ENCODE measurements at places on chromosomes 2 and 18.

- no peak for DNase-seq
Measured at GRCh38 chr18:50128506-50129271, 66.3 kb downstream of the MYO5B start.

GRCh38 chr2:28030600-28030999, 140.1 kb downstream of the BABAM2 start:
- DNase-seq: no peak

GRCh38 chr18:35030277-35030989, 10.8 kb upstream of the MAPRE2 start:
- no peak for DNase-seq

DNA sequence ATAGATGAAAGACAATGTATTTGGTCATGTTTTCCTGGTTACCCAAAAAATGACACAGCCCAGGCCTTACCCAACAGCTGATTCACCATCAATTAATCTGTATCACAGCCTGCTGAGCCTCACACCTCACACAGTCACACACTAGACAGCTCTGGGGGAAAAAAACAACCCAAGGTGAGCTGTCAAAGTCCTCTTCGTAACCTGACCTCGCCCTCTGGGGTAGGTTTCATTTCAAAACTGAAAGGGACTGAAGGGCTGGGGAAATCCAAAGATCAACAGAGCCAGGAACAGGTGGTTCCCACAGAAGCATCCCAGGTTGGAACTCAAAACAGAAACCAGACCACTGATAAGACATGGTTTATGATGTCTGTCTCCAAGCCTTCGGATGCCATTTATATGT, 18.2 kb upstream of the PCBP1 start:
- DNase-seq: no peak

- peak; percentile 58 for DNase-seq
Measured at GRCh38 chr18:48600456-48601090, 61.7 kb downstream of the CTIF start.

DNA sequence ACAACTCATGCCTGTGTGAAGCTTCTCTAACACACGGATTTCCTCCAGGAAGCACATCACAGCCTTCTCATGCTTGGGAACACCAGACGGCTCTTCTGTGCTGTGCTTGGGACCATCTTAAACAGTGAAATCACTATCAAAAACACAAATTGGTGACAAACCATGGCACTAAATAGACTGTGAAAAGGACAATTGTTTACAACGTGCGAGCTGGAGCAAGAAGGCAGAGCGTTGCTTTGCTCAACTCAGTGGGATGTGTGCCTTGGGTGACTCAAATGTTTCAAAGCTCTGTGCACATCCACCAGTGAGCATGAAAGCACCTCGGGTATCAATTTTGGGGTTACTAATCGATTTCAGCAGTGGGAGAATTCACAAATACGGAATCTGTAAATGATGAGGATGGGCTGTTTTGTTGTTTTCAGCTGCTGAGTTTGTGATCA, 182.4 kb upstream of the ARL4C start:
- DNase-seq: no peak

GRCh38 chr18:57772387-57772799, 30.7 kb downstream of the ATP8B1 start:
- no peak for DNase-seq

GRCh38 chr2:241258505-241259280, 56.8 kb downstream of the HDLBP start:
- no peak for DNase-seq

DNA sequence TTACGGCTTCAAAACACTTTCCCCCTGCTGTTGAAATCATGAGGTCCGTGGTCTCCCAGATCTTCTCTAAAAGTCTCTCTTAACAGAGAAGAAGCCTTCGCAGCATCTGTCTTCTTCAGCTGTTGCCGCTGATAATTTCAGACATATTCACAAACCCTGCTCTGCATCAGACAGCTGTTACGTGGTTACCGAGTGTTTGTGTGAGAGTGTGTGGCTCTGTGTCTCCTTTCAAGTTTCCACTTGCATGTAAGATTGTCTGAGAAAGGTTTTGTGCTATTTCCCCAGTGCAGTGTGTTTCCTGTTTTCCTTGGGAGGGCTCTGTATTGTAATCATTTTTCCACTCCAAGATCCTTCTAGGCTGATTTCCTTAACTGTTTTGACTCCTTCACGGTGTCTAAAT, 32.8 kb downstream of the MAIP1 start:
- DNase-seq: no peak
